ENCODE measurements at places on chromosomes 5 and 9.

DNA sequence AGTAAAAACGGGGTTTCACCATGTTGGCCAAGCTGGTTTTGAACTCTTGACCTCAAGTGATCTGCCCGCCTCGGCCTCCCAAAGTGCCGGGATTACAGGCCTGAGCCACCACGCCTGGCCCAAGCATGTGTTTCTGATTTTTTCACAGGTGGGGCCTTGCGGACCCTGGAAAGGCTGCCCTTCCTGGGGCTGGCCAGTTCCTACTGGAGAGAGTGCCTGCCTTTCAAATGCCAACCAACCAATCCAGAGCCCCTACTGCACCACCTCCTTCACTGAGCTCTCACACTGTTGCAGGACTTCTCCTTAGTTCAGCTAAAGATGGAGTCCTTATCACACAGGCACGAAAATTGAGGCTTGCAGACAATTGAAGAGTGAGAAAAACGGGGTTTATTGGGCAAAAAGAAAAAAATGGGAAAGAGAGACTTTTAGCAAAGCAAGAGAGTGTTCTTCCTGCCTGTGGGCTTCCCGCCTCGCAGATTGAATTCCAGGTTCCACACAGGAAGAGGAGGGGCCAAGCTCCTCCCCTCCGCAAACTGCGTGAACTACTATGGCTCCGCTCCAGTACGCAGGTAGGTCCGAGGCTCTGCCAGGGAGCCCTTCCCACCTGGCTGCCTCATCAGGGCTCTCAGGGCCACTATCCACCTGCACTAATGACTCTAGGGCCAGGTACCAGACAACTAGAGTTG lies 8.3 kb upstream of the CMBL start:
- DNase-seq = no peak

DNA sequence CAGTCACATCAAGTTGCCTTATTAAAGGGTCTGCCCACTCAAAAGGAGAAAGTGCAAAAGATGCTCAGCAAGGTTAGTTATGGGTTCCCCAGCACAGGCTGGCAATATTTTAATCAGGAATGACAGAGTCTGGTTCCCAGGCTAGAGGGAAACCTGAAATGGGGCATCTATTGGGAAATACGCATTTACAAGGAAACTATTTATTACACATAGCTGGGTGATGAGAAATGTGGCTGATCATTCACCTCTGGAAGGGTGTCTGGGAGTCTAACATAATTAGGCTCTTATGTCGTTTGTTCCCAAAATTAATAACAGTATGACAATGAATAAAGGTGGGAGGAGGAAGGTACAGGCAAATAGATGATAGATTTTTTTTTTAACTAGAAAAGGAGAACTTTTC lies 314.7 kb downstream of the ENC1 start:
- DNase-seq = no peak

GRCh38 chr9:70352356-70352755 lies 62.1 kb downstream of the KLF9 start:
- DNase-seq = no peak

- DNase-seq = no peak
Measured at GRCh38 chr5:17227868-17228267, 10.4 kb downstream of the BASP1 start.

DNA sequence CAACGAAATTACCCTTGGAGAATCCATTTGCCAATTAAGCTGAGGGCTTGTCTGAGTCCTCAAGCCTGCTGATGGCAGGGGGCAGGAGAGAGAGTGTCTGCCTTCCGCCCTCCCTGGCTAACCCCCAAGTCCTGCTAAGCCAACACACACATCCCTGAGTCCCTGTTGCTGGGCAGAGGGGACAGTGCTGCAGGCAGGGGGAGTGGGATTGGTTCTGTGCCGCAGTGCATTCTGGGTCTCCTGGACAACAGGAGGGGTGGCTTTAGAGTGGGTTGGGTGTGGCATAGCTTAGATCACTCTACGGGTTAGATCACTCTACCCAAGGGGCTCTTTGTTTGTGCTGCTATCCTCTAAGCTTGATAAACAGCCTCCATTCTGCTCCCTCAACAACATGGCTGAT lies 427.7 kb downstream of the CDK5RAP2 start:
- peak; percentile 2 for DNase-seq

- no peak for DNase-seq
Measured at GRCh38 chr9:124792257-124793014, 15.5 kb downstream of the OLFML2A start.

- DNase-seq = no peak
Measured at GRCh38 chr9:117796681-117797080, 92.5 kb downstream of the TLR4 start.

GRCh38 chr9:122954253-122954691 lies 13.5 kb downstream of the RABGAP1 start:
- DNase-seq = no peak

GRCh38 chr5:64744914-64745313 lies 23.6 kb downstream of the SREK1IP1 start:
- DNase-seq = no peak

GRCh38 chr5:13601112-13601511 lies 343.4 kb downstream of the DNAH5 start:
- no peak for DNase-seq

GRCh38 chr5:87751824-87752223 lies 339.1 kb upstream of the CCNH start:
- no peak for DNase-seq
